ENCODE measurements at places on chromosomes 3 and 15. TPM values are rescaled to one million over a fixed set of nuclear protein-coding genes. Genes with fewer than 3 reads are reported as not detected.

DNA sequence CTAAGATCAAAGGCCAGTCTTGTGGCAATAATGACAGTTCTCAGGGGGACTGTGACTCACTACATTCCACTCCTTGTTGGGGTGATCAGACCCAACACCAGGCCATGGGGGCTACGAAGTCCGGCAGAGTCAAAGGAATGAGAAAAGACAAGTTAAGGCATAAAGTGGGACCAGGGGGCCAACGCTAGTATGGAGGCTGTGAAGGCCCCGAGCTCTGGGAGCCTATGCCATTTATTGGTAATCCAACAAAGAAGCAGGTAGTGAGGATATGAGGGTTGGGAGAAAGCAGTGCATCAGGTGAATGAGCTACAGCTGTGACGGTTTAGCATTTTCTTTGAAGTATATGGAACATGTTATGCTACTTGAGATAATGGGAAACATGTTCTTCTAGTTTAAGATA lies 104.4 kb upstream of the C2CD4B start:
- H3K27me3 ChIP-seq: no peaks in the 10 kb centered on the region
- no peaks in the 10 kb centered on the region for H3K4me1 ChIP-seq
- no peak overlapping the region for H3K27ac ChIP-seq
- no peak overlapping the region for H3K4me3 ChIP-seq

- no peaks in the 10 kb centered on the region for H3K36me3 ChIP-seq
- peaks cover 20% of the 10 kb centered on the region for H3K4me1 ChIP-seq
- H3K4me3 ChIP-seq: no peak overlapping the region
- H3K27ac ChIP-seq: no peak overlapping the region
- DNase-seq: no peak
These were observed 42.1 kb upstream of the HES1 start for GRCh38 chr3:194093842-194094241.

DNA sequence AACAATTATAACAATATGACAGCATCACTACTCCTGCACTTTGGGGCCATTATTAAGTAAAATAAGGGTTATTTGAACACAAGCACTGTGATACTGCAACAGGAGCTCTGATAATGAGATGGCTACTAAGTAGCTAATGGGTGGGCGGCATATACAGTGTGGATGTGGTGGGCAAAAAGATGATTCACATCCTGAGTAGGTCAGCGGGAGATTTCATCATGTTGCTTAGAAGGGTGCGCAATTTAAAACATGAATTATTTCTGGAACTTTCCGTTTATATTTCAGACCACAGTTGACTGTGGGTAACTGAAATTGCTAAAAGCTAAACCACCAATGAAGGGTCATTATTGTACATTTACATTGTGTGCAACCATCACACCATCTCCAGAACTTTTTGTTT lies 42.3 kb downstream of the FBXO22 start:
- no peak for DNase-seq
- no peak overlapping the region for H3K27ac ChIP-seq
- peaks cover 43% of the 10 kb centered on the region for H3K27me3 ChIP-seq
- H3K4me1 ChIP-seq: no peaks in the 10 kb centered on the region
- H3K36me3 ChIP-seq: no peaks in the 10 kb centered on the region

Gene FOXL2NB
- total RNA-seq: not detected

- no peak overlapping the region for H3K27ac ChIP-seq
- H3K36me3 ChIP-seq: no peaks in the 10 kb centered on the region
- no peak for DNase-seq
- H3K27me3 ChIP-seq: no peaks in the 10 kb centered on the region
- H3K4me3 ChIP-seq: no peak overlapping the region
These were observed 28.6 kb upstream of the CCDC39 start for GRCh38 chr3:180707896-180708295.

Gene PPP1R14D
- not detected for total RNA-seq

DNA sequence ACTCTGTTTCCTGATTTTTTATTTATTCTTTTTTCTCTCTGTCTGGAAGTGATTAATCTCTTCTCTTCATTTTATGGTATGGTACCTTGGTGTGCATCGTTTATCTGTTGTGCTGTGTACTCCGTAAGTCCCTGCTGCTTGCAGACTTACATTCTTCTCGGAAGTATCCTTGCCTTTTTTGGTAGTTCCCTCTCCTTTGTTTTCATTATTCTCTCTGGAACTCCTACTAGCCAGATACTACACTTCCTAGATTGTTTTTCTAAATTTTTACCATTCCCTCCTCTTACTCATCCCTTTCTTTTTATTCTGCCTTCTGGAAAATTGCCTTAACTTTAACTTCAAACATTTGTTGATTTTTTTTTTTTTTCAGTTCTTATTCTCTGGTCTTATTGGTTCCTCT lies 27.2 kb downstream of the PIK3CA start:
- H3K27ac ChIP-seq: no peak overlapping the region
- H3K27me3 ChIP-seq: no peaks in the 10 kb centered on the region
- peaks cover 5% of the 10 kb centered on the region for H3K36me3 ChIP-seq
- H3K4me3 ChIP-seq: no peak overlapping the region
